ENCODE measurements at places on chromosomes 1 and 21.
A peak's percentile ranks its signal among the peaks of the same experiment; 100 is the strongest.

- no peak for DNase-seq
Observed at GRCh38 chr1:215345766-215346165, 221.3 kb upstream of the KCTD3 start.

DNA sequence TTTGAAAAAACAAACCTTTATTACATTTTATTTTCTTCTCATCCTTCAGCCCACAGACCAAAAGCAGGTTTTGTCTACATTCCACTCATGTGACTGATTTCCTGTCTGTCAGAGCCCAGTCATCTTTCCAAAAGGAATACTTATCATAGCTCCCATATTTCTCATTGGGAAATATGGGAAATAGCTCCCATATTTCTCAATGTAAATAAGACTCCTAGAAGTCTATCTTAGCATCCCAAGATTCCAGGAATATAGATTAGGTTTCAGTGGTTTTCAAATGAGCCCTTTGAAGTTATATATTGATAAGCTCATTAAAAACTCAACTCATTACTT is 19.1 kb upstream of the NRDC start:
- DNase-seq = peak; percentile 94

DNA sequence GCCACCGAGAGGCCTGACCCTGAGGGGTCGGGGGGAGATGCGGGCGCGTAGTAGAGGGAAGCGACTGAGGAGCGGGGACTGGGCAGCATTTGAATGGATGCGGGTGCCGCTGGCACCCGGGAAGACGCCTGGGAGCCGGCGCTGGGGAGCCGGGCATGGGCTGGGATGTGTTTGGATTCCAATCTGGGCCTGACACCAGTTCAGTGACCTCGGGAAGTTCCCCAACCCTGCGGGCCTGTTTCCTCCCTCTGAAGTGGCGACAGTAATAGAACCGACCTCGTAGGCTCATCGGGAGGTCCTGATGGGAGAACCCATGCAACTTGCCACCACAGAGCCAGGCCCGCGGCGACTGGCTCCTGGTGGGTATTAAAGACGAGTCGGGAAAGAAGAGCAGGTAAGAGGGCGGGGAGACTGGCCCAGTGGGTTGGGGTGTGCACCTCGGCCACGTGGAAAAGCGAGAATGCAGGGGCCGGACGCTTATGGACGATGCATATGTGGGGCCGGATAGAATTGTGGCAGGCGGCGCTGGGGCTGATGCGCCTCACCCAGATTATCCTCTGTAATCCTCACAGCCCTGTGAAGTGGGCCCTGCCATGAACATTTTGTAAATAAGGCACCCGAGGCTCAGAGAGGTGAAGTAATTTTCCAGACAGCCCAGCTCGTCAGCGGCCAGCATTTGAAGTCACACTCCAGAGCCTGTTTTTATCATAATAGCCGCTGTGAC is 105.8 kb downstream of the SLC16A1 start:
- no peak for DNase-seq

DNA sequence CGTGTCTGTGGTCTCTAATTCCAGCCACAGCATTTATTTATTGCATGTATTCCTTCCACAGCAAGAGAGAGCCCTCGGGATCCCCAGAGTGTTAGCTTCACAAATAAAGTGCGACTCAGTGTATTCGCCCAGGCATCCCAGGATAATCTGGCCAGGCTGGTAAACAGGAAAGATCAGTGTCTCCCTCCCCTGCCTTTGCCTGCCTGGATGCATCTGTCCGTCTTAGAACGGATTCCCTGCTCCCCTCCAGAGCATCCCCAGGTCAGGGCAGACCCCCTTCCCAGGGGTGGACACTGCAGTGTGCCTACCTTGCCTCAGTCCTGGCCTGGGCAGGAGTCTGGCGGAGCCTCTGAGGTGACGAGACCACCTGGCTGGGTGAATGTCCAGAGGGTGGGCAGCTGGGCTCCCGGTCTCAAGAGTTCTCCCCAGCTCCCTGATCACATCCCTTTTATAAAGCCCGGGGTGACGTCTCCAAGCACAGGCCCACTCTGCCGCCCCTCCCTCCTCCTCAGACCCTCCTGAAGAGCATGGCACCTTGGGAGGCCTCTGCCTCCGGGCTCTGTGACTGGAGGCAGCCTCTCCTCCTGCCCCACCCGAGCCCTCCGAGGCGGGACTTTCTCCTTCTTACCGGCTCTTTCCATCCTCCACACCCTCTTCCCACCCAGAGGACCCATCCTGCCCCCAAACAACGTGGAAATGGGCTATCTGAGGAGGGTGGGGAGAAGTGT is at the start of gene KISS1:
Gene KISS1, minus strand, starts transcription at position 424 of the 728 bp plus-strand sequence. CDS start 3,615 bp downstream, outside the sequence.
- DNase-seq = no peak

All from fibroblast of the aortic adventitia (primary cell).